Hypothalamus (tissue), 51 donors: ENCODE measurements at places on chromosomes 2 and 18.
A peak's percentile ranks its signal among the peaks of the same experiment; 100 is the strongest.

- DNase-seq, result no peak
These were observed 17.2 kb upstream of the LYPD6B start for GRCh38 chr2:149021271-149021719.

GRCh38 chr18:79597176-79597830 is 82.3 kb upstream of the CTDP1 start:
- DNase-seq, result no peak

DNA sequence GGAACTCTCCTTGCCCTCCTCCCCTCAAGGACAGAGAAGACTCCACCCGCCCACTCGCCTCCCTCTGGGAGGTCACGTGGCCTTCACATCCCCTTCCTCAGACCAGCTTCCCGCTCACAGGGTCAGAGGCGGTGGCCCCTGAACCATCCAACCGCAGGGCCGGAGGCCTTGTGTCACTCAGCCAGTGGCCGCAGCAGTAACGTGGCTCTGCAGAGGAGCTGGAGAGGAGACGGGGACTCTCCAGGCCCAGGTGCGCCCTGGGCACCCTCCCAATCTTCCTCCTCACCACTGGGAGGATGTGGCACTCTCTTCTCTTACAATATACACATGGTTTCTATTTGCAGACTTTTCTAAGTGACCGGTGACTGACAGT is 161.7 kb downstream of the TWIST2 start:
- DNase-seq, result no peak

DNA sequence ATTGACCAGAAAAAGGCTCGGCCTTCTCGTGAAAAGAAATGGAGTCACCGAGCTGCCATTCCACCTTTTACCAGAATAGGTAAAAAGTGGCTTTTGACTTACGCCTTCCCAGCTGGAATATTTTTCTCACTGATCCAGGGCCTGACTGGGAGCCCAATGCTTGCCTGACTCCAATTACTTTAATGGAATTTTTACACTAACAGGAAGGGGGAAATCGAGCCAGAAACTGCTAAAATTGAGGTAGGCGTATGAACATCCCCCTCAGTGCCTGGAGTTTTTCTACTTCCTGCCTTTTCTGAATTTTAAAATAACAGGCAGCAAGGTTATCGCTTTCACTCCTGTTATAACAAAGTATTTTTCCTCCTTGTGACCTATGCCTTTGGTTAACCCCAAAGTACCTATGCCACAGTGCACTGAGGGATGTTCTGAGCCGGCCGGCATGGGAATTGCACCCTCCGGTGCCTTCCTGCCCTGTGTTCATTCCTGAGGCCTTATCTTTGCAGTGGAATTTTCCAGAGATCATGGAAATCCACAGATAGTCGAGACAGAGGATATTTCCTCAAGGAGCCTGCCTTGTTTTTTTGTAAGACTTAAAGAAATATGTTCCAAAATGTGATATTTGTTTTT is 18.3 kb upstream of the RPL31 start:
- no peak for DNase-seq

- no peak for DNase-seq
These were observed 144.8 kb upstream of the GPC1 start for GRCh38 chr2:240290432-240291336.

- DNase-seq, result no peak
These were observed 51.4 kb downstream of the MARCO start for GRCh38 chr2:118993392-118993752.

GRCh38 chr18:38368886-38369285 is 803.3 kb upstream of the CELF4 start:
- DNase-seq, result no peak

- peak; percentile 37 for DNase-seq
These were observed 785 bp downstream of the CLASP1 start for GRCh38 chr2:121648206-121649148.
